ENCODE measurements at places on chromosomes 5 and 9.

- DNase-seq, result peak; percentile 38
Observed at GRCh38 chr5:6722015-6722414, 8.8 kb downstream of the TENT4A start.

- DNase-seq, result no peak
Observed at GRCh38 chr9:133944746-133945135, 47.4 kb downstream of the VAV2 start.

- peak; percentile 57 for DNase-seq
Observed at GRCh38 chr5:126499853-126500342, 76.7 kb downstream of the GRAMD2B start.

- DNase-seq, result no peak
Observed at GRCh38 chr9:129498451-129499384, 122.2 kb downstream of the C9orf50 start.

DNA sequence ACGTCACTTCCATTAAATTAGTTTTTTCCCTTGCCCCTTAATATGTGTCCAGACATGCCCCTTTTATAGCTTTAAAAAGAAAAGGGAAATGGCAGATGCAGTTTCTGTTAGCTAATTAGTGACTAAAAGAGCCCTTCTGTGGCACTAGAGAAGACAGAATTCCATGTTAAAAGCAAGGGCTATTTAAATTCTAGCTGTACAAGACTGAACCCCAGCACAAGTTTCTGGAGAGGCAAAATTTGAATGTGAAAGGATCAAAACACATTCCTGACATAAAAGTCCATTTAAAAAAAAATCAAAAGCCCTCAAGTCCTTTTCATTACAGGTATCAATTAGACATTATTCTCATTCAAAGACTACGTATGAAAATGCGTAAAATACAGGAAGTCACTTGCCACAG lies 78.7 kb downstream of the HAPLN1 start:
- no peak for DNase-seq

DNA sequence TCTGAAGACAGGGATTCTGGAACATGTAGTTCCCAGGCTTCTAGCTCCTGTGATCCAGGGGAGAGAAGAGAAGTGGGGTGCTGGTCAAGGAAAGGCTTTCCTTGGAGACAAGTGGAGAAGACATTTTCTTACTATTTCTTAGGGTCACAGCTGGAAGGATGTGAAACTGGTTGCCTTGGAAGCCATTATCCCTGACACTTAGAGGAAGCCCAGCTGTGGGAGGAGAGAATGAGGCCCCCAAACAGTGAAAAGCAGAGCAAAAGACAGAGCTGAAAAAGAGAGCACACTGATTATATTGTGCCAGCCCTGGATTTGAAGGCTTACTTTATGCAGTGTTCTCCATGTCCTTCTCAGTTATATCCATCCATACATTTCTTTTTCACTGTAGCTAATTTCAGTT lies 17.5 kb upstream of the SHB start:
- no peak for DNase-seq

DNA sequence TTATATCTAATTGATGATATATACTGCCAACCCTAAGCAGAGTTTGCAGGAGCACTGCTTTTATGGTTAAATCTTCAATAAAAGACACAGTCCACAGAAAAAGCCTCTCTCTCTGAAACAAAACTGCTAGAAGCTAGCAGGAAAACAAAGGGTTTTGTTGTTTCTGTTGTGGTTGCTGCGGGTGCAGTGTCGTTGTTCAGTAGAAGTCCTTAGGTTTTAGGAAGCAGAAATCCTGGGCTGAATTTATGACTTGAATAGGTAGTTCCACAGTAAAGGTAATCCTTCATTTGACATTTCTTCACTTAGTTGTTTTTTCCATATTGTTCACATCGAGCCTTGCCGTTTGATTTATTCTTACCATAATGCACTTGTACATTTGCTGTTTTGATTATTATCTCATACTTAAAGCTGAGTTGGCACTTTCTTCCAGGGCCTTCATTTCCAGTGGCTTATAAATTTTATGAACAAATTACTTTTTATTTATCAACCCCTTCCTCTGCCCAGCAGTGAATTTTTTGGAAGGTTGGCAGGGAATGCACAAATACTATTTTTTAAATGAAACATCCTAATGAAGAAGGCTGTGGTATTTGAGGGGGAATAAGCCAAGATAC lies 209.6 kb upstream of the SLC30A5 start:
- no peak for DNase-seq

DNA sequence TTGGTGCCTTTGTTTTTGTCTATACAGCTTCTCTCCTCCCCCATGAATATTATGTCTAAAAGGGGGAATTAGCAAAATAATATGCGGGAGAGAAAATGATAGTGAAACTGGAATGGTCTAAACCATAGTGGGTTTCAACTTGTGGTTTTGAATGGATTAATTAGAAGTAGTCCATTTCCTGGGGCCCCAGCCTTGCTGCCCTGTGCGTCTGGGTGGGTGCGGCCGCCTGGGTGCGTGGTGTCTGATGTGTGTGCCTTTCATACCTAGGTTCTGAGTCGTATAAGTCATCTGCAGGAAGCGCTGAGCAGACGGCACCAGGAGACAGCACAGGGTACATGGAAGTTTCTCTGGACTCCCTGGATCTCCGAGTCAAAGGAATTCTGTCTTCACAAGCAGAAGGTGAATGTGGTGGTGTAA lies 120.0 kb upstream of the CACNA1B start:
- no peak for DNase-seq

GRCh38 chr5:76807296-76807695 lies 11.5 kb upstream of the F2RL1 start:
- peak; percentile 65 for DNase-seq

GRCh38 chr9:129778469-129778868 lies 24.5 kb upstream of the TOR1B start:
- DNase-seq, result no peak

DNA sequence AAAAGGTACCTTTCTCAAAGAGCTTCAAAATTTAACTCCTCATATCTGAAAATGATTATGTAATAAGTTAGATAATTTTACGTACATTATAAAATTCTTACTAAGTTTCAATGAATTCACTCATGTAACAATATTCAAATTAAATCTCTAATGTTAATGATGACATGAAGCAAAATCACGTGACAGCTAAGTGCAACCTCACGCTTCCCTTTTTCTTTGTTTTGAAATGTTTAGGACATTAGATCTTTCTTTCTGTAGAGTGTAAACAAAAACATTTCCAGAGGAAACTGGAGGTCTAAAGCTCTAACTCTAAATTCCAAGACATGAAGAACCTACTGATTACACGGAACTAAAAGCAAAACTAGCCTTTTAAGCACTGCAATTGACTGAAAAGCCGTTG lies 227.3 kb upstream of the TBCA start:
- DNase-seq, result no peak

GRCh38 chr9:68540712-68541535 lies at the start of gene TMEM252:
TSS of gene TMEM252 (minus strand) at chr9:68540883. CDS start at chr9:68540814, 69 bp downstream.
- DNase-seq, result no peak

GRCh38 chr9:114588651-114589526 lies 1.3 kb downstream of the ATP6V1G1 start:
- DNase-seq, result peak; percentile 15

- no peak for DNase-seq
Observed at GRCh38 chr5:77255617-77256016, 45.1 kb downstream of the PDE8B start.

GRCh38 chr9:134494273-134494815 lies 147.3 kb upstream of the COL5A1 start:
- DNase-seq, result no peak

DNA sequence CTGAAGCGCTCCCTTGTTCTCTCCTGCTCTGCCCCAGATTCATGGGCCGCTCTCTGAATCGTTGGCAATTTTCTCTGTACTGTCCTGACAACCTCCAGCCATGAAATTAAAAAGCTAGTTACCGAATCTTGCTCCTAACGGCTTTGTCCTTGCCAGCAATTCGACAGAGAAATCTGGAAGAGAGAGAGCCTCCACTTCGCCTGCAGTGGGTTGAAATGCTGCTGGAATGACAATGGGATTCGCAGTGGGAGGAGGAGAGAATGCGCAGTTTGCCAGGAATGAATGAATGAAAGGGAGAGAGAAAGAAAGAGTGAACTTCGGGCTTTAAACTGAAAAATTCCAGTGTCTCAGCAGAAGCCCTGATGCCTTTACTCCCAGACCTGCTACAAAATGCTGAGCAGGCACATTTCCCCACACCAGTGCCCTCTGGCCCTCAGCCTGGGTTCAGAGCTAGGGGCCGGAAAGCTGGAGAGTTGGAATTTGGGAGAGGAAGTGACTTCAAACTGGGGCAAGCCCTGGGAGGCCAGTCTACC lies 11.5 kb upstream of the BOD1 start:
- DNase-seq, result no peak

GRCh38 chr5:171578049-171578828 lies 158.8 kb downstream of the FGF18 start:
- no peak for DNase-seq

DNA sequence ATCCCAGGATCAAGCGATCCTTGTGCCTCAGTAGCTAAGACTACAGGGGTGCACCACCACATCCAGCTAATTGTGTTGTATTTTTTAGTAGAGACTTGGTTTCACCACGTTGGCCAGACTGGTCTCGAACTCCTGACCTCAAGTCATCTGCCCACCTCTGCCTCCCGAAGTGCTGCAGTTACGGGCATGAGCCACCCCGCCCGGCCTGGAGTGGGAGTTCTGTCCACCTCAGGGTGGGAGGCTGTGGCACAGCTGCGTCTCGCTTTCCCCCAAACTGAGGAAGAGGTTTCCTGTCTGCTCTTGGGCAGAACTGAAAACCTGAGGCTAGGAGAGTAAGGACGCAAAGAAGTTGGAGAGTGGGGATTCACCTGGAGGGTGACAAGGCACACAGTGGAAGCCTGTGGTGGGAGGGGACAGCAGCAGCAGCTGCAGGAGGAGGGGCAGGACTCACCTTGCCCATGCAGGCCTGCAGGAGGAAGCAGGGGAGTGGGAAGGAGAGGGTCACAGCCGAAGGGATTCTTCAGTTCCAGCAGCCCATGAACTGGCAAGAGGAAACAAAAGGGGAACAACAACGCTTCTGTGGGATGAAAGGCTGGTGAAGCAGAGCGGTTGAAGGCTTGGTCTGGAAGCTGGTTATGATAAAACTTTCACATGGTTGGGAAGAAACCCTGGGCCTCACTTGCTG lies 181.4 kb downstream of the GAS1 start:
- no peak for DNase-seq

DNA sequence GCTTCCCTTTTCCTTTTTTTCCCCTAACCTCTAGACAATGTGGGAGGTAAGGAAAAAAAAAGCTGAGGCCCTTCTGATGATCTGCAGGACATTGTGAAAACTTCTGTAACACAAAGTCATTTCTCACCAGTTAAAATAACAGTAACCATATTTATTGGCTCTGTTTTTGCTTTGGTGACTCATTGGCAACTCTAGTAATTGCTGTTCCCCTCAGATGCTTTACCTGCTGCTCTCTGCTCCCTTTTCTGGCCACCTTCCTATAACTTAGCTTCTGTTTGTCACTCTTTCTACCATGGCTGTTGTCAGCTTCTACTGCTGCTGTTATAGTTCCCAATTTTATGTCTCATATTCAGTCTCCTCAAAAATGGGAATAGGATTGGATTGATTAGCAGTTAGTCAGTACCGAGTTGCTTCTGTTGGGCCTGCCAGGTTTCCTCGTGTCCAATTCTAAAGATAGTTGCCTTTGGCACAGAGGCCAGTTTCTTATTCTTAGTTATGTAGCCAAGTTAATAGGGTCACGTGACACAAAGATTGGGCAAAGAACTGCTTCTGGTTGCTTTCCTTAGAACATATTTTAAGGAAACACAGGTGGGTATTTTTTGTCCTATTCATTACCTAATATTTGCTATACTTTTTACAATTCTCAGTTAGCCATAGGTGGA lies 16.8 kb downstream of the SCAMP1 start:
- no peak for DNase-seq

DNA sequence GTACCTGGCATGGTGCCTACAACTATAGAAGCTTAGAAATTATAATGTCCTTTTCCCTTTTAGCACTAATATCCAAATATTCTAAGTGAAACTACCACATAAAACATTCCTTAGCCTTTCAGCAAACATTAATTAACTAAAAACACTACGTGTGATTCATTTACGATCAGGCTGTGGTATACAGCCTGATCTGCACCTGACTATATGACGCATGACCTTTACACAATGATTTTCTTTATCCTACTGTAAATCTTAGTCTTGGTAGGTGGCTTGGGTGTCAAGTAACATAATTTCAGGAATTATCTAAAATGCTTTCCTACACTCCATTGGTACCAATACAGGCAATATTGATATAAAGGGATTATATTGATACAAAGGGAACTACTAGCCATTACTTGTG lies 686.7 kb downstream of the DTWD2 start:
- no peak for DNase-seq

DNA sequence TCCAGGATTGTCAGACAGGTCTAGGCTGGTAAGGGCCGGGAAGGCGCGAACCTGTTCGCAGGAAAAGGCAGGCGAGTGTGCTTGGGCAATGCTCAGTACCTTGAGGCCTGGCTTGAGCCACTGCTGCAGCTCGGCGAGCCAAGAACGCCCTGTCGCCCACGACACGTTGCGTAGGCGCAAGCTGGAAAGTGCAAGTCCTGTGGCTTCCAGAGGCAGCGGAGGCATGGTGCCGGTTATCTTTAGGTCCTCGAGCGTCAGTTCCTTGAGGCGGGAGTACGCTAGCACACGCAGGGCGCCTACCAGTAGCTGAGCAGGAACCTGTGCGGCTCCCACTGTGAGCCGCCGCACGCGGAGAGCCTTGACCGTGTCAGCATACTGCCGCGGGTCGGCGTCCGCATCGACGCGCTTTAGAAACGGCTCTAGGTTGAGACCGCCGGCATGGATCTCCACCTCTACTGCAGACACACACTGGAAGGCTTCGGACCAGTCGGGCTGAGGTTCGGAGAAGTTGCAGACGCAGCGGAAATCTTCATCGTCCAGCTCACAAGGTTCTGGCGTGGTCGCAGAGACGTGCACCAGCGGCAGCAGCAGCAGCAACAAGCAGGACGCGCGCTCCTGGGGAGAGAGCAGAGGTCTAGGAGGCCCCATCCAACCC lies 482 bp downstream of the CD14 start:
- DNase-seq, result peak; percentile 62

GRCh38 chr9:123447934-123448646 lies 92.1 kb downstream of the CRB2 start:
- DNase-seq, result no peak

- no peak for DNase-seq
Observed at GRCh38 chr5:60972231-60972630, 27.2 kb downstream of the NDUFAF2 start.
